Muscle of back (tissue), 13 donors: ENCODE measurements at places on chromosomes 7 and 10. TPM values are rescaled to one million over a fixed set of nuclear protein-coding genes. Genes with fewer than 3 reads are reported as not detected.

Gene MCM10
- 6.6 TPM for polyA plus RNA-seq

DNA sequence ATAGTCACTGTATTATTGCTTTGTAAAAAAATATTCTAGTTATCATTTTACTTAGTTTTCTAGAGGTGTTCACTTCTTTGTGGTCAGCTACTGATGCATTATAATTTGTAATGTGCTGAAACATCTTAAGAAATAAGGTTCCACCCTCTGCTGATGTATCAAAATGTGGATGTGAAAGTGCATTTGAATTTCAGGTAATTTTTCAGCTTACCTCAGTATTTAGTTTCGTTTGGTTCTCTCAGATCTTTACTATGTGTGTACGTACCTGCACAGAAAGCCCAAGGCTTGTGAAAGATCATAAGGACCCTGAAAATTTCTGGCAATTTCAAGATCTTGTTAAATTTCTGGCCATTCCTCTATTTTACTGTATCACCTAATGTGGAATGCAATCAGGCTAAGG lies 542.3 kb upstream of the TPK1 start:
- no peak for DNase-seq

Gene CUBN
- polyA plus RNA-seq: 7.2 TPM

Gene FKBP9
- 168 TPM for polyA plus RNA-seq

- no peak for DNase-seq
These were observed 2.1 kb upstream of the MBL2 start for GRCh38 chr10:52774600-52775106.

GRCh38 chr10:61757525-61758397 lies 95.0 kb downstream of the CABCOCO1 start:
- no peak for DNase-seq

DNA sequence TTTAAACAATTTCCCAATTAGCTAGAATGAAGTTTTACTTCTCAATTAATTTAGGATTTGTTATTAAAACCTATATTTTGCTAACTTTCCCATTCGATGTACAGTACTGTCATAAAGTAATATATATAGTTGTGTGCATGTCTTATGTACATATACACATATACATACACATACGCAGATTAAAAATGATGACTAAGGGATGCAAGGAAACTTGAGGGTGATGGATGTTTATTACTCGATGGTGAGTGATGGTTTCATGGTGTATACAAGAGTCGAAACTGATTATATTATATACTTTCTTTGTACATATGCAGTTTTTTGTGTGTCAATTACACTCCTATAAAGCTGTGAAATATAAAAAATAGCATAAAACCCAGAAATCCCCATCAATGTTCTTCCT lies 248.2 kb downstream of the COBL start:
- DNase-seq: no peak

DNA sequence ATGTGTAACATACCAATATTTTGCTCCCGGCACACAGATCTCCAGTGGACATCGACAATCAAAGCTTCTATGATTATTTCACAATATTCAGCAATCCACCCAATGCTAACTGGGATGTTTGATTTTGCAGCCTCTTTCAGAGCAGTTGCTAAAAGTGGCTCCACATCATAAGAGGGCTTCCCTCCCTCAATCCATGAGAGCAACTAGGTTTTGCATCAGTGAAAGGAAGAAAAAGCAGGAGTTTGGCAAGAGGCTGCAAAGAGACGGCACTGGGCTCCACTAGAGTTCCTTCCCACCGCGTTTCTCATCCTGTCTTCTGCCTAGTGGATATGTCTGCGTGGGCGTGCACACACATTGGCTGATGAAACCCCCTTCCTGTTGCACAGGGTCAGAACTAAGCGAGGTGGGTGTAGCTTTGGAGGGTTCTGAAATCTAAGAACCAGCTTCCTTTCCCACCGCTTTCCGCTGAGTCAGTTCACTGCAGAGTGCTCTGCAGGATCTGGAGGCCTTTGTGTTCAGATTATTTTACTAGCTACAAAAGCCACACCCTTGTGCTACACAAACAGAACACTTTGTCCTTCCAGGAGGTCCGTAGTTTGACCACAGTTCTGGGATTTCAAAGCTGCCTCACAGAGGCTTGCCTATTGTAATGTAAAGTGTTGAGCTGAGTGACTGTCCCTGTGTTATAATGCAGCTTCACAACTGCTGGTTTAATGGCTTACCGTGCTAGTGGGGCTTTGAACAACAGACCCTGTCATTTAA lies 28.1 kb downstream of the ARL4A start:
- DNase-seq: peak; percentile 69

DNA sequence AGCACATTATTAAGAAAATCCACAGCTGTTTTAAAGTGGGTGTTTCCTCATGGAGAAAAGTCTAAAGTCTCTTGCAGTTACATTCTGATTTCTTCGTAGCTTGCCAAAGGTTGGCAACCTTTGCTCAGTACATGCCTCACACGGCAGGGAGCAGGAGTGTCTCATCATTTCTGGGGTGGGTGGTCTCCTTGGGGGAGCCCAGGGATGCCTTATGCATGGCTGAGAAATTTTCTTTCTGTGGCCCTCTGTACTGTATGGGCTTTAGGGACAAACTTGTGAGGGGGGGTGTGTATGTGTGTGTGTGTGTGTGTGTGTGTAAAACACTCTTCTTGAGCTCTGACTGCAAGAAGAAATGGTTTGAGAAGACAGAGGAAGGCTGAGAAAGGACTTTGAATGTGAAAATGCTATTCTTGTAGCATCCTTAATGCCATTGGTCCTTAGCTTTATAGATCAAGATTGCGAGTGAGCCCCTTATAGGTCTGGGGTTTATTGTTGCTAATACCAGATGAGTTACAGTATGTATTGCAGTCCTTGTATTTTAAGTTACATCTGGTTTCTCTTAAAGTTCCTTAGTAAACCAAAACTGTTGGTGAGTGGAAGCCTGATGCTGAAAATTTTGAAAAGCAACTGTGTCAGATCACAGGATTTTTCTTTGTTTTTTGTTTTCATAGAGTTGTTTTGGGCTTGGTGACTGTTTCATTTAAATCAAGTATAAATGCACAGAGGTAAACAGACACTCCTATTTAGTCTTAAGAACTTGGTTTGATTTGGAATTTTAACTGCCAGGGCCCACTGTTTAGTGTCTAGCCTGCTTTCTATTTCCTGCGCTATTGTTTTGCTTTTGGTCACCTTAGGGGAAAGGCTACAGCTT lies 242.0 kb downstream of the BICC1 start:
- DNase-seq: no peak

GRCh38 chr10:94006591-94007550 lies 13.1 kb downstream of the PLCE1 start:
- peak; percentile 71 for DNase-seq

GRCh38 chr7:23205577-23205908 lies 23.7 kb downstream of the NUP42 start:
- DNase-seq: no peak

DNA sequence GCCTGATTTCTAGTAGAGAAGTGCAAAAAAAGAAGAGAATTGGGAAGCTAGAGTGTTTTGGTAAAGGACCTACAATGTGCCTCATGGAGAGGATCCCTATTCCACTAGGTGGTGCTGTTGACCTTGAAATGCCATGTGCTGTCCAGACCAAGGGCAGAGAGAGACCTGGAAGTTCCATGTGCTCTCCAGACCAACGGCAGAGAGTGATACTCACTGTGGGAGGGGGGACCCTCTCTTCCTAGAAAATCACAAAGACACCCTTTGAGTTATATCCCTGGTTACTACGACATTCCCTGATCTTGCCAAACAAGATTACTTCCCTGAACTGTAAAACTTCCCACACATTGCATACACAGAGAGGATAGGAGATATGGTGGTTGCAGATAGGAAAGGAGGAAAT lies 212.7 kb upstream of the ZNF804B start:
- DNase-seq: no peak

DNA sequence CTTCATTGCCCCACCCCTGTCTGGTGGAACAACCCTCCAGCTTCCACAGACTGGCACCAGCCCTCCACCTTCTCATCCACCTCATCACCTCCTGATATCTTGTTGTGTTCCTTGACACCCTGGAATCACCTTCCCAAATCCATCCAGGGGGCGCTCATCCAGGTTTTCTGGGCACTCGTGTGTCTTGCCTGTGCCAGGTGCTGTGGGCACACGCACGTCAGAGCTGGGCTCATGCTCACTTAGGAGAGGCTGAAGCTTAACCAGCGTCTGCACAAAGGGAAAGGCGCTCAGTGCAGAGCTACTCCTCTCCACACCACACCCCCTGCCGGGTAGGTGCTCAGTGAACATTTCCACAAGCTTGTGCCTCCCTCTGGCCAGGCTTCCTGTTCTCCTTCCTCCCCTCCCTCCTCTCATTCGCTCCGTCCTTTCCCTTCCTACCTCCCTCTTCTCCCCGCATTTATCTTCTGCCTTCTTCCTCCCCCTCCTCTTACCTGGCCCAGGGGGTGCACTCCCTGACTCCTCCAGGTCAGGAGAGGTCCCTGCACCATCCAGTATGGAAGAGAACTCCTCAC lies 4.8 kb downstream of the ADCYAP1R1 start:
- no peak for DNase-seq

Gene FAM25G
- polyA plus RNA-seq: not detected

GRCh38 chr7:77306231-77307067 lies 106.8 kb upstream of the FGL2 start:
- DNase-seq: no peak

DNA sequence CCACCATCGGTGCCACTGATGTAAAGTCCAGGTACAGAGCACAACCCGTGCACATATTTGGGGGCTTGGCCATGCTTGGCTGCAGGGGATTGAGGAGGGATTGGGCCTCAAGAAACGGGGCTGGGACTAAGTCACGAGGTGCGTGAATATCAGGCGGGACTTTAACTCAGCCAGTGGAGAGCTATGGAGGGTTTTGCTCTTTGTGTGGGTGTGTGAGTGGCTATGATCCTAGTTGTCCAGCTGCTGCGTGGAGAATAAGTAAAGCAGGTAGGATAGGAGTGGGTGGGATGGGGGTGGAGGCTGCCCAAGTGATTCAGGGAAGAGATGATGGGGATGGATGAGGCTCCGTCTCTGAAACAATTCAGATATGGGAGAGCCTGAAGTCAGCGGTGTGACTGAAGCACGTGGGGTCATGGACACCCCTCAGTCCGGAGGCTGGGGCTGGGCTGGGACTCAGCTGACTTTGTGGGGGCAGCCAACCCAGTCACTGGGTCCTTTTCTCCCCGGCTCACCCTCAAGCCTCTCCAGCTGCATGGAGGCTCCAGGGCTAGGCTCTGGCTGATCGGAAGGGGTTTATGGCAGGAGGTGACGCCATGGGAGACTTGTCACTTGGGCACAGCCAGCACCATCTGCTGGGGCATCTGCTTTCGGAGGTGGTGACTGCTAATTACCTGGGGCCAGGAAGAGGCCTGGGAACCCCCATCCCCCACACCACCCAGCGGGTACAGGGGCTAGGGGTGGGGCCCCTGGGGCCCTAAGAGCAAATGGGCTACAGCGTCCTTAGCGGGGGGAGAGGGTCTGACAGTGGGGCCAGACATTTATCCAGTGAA lies 1.7 kb upstream of the LFNG start:
- DNase-seq: no peak

DNA sequence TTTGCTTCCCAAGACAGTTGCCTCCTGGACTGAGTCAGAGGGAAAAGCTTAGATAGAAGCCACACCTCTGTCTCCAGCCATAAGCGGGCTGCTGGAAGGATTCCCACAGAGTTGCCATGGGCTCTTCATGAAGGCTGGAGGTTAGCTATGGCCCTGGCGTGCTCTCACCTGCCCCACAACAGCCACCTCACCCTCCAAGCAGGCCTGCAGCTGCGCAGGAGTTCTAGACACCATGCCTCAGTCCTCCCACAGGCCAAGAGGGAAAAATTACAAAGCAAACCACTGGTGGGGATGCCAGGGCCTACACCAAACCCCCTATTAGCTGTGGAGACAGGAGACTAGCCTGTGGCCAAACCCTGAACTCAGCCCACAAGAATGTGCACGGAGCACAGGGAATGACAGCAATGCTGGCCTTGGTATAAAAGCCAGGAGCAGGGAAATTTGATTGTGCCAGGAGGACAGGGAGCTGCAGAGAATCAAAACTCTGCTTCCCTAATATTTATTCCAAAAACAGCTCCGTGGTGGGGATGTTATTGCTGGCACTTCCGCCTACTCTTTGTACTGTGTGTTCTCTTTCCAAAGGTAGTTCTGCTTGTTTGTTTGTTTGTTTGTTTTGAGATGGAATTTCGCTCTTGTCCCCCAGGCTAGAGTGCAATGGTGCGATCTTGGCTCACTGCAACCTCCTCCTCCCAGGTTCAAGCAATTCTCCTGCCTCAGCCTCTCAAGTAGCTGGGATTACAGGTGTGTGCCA lies 60.3 kb upstream of the STK17A start:
- peak; percentile 43 for DNase-seq

- DNase-seq: no peak
These were observed 35.3 kb downstream of the BLNK start for GRCh38 chr10:96236090-96236478.

GRCh38 chr7:113444261-113444660 lies 325.9 kb upstream of the SMIM30 start:
- DNase-seq: no peak
